ENCODE measurements at places on chromosomes 5 and 9. TPM values are rescaled to one million over a fixed set of nuclear protein-coding genes. Genes with fewer than 3 reads are reported as not detected.

SV2C gene
- total RNA-seq = not detected

DNA sequence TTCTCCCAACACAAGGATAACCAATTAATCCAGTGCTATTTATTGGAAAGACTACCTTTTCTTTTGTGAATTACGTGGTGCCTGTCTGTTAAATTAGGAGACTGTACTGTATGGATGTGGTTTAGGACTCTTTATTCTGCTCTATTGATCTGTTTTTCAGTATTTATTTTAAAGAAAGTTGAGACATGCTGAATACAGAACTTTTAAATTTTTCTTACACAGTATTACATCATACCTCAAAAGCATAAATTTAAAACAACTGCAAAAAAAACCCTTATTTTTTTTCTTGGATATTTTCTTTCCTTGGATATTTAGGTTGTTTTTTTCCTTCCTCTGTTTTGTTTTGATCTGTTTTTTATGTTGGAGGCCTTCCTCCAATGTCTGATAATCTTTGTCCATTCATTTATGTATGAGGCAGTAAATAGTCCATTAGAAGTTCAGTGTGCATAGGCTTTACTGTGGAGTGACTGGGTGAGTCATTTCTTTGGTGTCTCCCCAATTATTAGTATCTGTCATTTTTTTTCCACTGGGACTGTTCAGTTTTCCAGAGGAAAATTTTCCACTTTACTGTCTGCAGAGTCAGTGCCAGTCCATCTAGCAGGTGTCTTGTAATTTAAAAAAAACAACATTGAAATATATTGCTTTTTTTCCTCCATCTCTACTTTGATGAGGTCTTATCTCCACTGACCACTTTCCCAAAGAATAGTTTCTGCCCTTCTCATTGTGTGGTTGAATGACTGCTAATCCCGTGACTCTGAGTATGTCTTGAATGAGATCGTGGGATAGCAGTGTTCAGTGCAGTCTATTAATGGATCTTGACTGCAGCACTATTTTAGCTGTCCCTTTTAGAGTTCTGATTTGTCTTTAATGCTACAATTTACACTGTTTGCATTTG, 15.2 kb downstream of the CYSTM1 start:
- no peaks in the 10 kb centered on the region for H3K4me1 ChIP-seq
- no peaks in the 10 kb centered on the region for H3K27me3 ChIP-seq
- no peaks in the 10 kb centered on the region for H3K36me3 ChIP-seq
- no peak overlapping the region for H3K4me3 ChIP-seq
- DNase-seq = no peak
- H3K27ac ChIP-seq = no peak overlapping the region

DNA sequence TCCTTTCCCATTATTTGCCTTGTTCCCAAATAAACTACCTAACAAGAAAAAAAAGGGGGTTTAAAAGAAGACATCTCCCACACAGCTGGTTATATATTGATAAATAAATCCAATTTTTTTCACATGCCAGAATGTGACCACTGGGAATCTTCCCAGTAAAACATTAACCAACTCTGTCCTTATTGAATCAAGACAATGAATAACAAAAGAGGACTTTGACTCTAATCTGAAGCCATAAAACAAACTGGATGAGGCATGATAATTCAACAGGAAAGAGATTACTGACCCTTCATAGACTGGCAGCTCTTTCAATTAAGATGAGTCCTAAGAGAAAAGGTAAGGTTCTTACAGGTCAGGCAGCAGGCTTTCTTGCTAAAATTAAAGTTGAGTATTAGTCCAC, 165.8 kb upstream of the CDH6 start:
- H3K27me3 ChIP-seq = no peaks in the 10 kb centered on the region
- no peaks in the 10 kb centered on the region for H3K4me1 ChIP-seq
- no peak overlapping the region for H3K4me3 ChIP-seq
- no peaks in the 10 kb centered on the region for H3K36me3 ChIP-seq

PELO gene
- 39.1 TPM for total RNA-seq

PDE8B gene
- total RNA-seq = 28.1 TPM

NR5A1 gene
- total RNA-seq = 0.96 TPM

GRCh38 chr9:121830441-121831140, 179.2 kb downstream of the DAB2IP start:
- DNase-seq = peak; percentile 44
- no peaks in the 10 kb centered on the region for H3K4me1 ChIP-seq
- H3K36me3 ChIP-seq = no peaks in the 10 kb centered on the region
- no peaks in the 10 kb centered on the region for H3K27me3 ChIP-seq
- H3K4me3 ChIP-seq = no peak overlapping the region
- H3K27ac ChIP-seq = no peak overlapping the region

INSL4 gene
- not detected for total RNA-seq

- no peaks in the 10 kb centered on the region for H3K4me1 ChIP-seq
- peak within 1 kb of the TSS; percentile 49 for H3K4me3 ChIP-seq
- H3K36me3 ChIP-seq = no peaks in the 10 kb centered on the region
- peak within 1 kb of the TSS; percentile 74 for H3K27ac ChIP-seq
- peak; percentile 86 for DNase-seq
Observed at GRCh38 chr9:115117999-115118878, at the start of gene TNC. Gene TNC (minus strand): TSS chr9:115118157. CDS start chr9:115091018, 27,139 bp downstream.

DNA sequence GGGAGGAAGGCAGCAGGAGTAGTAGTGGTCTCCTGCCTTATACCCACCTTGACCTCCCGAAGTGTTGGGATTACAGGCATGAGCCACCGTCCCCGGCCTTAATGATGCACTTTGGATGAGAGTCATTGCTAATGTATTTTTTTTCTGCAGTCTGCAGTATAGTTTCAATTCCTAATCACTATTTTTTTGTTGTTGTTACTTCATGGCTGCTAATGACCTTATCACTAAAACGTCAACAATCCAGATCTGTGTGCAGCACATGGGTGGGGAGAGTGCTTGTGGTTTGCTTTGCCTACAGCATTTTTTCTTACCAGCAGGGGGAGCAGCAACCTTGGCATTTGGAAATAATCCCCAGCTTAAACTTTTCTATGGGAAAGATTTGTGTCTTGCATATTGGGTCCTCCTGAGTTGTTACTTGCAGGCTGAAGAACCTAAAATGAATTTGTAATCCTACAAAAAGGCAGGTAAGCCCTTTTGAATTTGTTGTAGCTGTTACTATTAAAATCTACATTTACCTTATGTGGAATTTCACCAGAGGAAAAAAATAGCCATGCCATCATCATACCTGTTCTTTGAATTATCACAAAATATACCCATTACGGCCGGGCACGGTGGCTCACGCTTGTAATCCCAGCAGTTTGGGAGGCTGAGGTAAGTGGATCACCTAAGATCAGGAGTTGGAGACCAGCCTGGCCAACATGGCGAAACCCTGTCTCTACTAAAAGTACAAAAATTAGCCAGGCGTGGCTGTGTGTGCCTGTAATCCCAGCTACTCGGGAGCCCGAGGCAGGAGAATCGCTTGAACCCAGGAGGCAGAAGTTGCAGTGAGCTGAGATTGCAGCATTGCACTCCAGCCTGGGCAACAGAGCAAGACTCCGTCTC, 6.3 kb upstream of the MED7 start:
- peak overlapping the region; percentile 48 for H3K4me3 ChIP-seq
- DNase-seq = no peak
- H3K36me3 ChIP-seq = no peaks in the 10 kb centered on the region
- H3K27ac ChIP-seq = no peak overlapping the region

GRCh38 chr9:99361817-99362216, 139.7 kb downstream of the SEC61B start:
- H3K4me3 ChIP-seq = no peak overlapping the region
- no peaks in the 10 kb centered on the region for H3K4me1 ChIP-seq
- no peak for DNase-seq

- DNase-seq = no peak
- no peaks in the 10 kb centered on the region for H3K27me3 ChIP-seq
- no peak overlapping the region for H3K4me3 ChIP-seq
- no peak overlapping the region for H3K27ac ChIP-seq
Observed at GRCh38 chr5:41087461-41087860, 16.3 kb upstream of the MROH2B start.

GRCh38 chr5:9082996-9083395, 462.9 kb downstream of the SEMA5A start:
- no peak overlapping the region for H3K4me3 ChIP-seq
- no peak overlapping the region for H3K27ac ChIP-seq
- DNase-seq = no peak
- no peaks in the 10 kb centered on the region for H3K36me3 ChIP-seq
- no peaks in the 10 kb centered on the region for H3K27me3 ChIP-seq

HTR4 gene
- 0.21 TPM for total RNA-seq

DNA sequence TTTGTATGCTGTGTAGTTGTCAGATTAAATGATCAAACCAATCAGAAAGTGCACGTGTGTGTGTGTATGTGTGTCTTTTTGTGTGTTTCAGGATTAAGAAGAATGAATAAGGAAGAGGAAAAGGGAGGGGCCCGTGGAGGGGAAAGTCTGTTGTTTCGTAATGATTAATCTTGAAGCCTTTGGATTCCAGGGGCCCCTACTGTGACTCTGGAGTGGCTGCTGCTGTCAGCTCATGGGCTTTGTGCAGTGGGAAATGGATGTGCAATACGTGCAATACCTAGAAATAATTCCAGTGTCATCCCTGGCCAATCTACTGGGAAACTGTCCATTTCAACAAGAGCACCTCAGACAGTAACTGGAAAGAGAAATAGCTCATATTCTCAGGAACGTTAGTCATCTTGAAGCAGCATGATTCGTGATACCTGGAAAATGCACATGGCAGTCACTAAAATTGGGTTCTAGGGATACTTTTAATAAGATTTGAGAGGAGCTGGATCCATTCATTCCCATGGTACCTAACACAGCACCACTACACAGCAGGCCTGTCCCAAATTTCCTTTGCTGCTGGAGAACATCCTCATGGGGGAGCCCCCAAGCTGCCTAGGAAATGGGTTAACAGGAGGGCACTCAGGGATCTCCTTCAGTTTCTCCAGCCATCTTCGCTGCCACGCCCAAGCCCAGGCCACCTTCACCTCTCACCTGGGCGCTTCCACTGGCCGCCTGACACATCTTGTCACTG, 186.3 kb downstream of the NR3C1 start:
- H3K27ac ChIP-seq = no peak overlapping the region
- no peaks in the 10 kb centered on the region for H3K27me3 ChIP-seq
- H3K36me3 ChIP-seq = peaks cover 8% of the 10 kb centered on the region
- DNase-seq = peak; percentile 42

- H3K4me3 ChIP-seq = no peak overlapping the region
- H3K4me1 ChIP-seq = no peaks in the 10 kb centered on the region
Observed at GRCh38 chr5:142277796-142278195, 47.0 kb downstream of the SPRY4 start.

GADD45G gene
- 4.6 TPM for total RNA-seq

FOXD4 gene
- total RNA-seq = not detected

JMY gene
- 5.2 TPM for total RNA-seq

SLC23A1 gene
- total RNA-seq = not detected

GRCh38 chr5:32960340-32961058, 249.4 kb downstream of the NPR3 start:
- DNase-seq = no peak
- H3K27me3 ChIP-seq = no peaks in the 10 kb centered on the region
- H3K27ac ChIP-seq = no peak overlapping the region
- H3K4me3 ChIP-seq = no peak overlapping the region
- no peaks in the 10 kb centered on the region for H3K36me3 ChIP-seq

GRCh38 chr9:89765211-89765946, 160.6 kb downstream of the GADD45G start:
- no peak overlapping the region for H3K27ac ChIP-seq
- no peaks in the 10 kb centered on the region for H3K36me3 ChIP-seq
- H3K27me3 ChIP-seq = no peaks in the 10 kb centered on the region

DNA sequence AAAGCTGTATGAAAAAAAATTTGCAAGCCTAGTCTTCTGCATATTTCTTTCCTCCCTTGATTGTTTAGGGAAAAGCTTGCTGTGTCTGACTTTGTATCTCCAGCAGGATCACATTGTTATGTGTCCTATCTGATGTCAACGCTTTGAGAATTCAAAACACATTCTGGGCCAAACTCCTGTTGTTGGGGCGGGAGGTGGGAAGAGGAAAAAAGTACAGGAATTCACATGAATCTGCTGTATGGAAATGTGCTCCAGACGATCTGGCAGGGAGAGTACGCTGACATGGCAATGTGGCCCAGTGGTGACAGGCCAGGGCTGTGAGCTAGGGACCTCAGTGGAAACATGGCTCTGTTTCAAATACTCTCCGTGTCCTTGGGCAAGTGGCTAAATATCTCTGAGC, 87.4 kb upstream of the GNA14 start:
- H3K4me1 ChIP-seq = peaks cover 6% of the 10 kb centered on the region
- H3K27ac ChIP-seq = no peak overlapping the region
- H3K4me3 ChIP-seq = no peak overlapping the region
- no peak for DNase-seq
- no peaks in the 10 kb centered on the region for H3K36me3 ChIP-seq
- no peaks in the 10 kb centered on the region for H3K27me3 ChIP-seq

ADAMTS13 gene
- total RNA-seq = 3.5 TPM

- H3K27ac ChIP-seq = no peak overlapping the region
- DNase-seq = no peak
- no peaks in the 10 kb centered on the region for H3K27me3 ChIP-seq
- H3K36me3 ChIP-seq = no peaks in the 10 kb centered on the region
- no peaks in the 10 kb centered on the region for H3K4me1 ChIP-seq
- no peak overlapping the region for H3K4me3 ChIP-seq
Observed at GRCh38 chr9:72596451-72597180, 75.2 kb downstream of the TMC1 start.

FCN2 gene
- not detected for total RNA-seq

SHC3 gene
- 0.85 TPM for total RNA-seq

DNA sequence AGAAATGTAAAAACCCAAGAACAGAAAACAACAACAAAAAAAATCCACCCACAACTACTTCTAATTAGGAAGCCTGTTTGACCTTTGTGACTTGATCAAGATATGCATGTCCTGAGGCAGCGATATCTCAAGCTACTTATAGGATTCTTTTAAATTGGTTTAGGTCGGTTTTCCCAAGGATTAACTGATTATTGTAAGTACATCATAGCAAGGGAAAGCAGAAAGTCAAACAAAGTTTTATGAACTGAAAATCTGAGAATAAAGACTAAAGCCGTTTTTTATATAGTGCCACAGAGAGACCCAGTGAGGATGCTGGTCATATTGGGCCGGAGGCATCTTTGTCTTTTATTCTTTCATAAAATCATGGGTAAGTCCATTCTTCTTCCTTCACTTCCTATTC, 72.0 kb downstream of the CD180 start:
- no peaks in the 10 kb centered on the region for H3K4me1 ChIP-seq
- no peaks in the 10 kb centered on the region for H3K36me3 ChIP-seq
- no peak overlapping the region for H3K27ac ChIP-seq
- no peak for DNase-seq
- no peaks in the 10 kb centered on the region for H3K27me3 ChIP-seq

PCDHAC1 gene
- total RNA-seq = 0.32 TPM

COX7C gene
- total RNA-seq = 128 TPM

GRCh38 chr9:4117835-4118610, 181.8 kb downstream of the GLIS3 start:
- H3K36me3 ChIP-seq = no peaks in the 10 kb centered on the region
- H3K4me1 ChIP-seq = peaks cover 35% of the 10 kb centered on the region
- no peak for DNase-seq
- peak overlapping the region; percentile 16 for H3K27ac ChIP-seq
- no peak overlapping the region for H3K4me3 ChIP-seq

GRCh38 chr9:2838371-2839000, 5.4 kb downstream of the PUM3 start:
- peak overlapping the region; percentile 6 for H3K27ac ChIP-seq
- H3K36me3 ChIP-seq = peaks cover 9% of the 10 kb centered on the region
- H3K4me3 ChIP-seq = peak overlapping the region; percentile 45
- H3K27me3 ChIP-seq = no peaks in the 10 kb centered on the region

TAF11L5 gene
- total RNA-seq = not detected

Measured in ascending aorta (tissue), 2 donors.